Bronchus fibroblast of lung (primary cell): ENCODE measurements at places on chromosomes 2 and 18. TPM values are rescaled to one million over a fixed set of nuclear protein-coding genes. Genes with fewer than 3 reads are reported as not detected.

NOSTRIN gene
- under 0.01 TPM in 1 of 2 replicates, not detected in the other for total RNA-seq

FIGN gene
- total RNA-seq: 0.74 and 2.2 TPM in 2 replicates

DSG4 gene
- not detected in 2 replicates for total RNA-seq

CGREF1 gene
- total RNA-seq: 1.5 and 2.2 TPM in 2 replicates

KRTCAP3 gene
- 0.15 TPM in 1 of 2 replicates, not detected in the other for total RNA-seq

GALNT14 gene
- 1.0 and 1.3 TPM in 2 replicates for total RNA-seq

PEX13 gene
- total RNA-seq: 17.0 and 20.4 TPM in 2 replicates

UGT1A8 gene
- not detected in 2 replicates for total RNA-seq

MBD2 gene
- 14.1 and 15.0 TPM in 2 replicates for total RNA-seq

GAREM2 gene
- 0.34 and 0.45 TPM in 2 replicates for total RNA-seq

LAMA3 gene
- total RNA-seq: 1.2 and 1.3 TPM in 2 replicates
